ENCODE measurements at places on chromosomes 11 and 22.

- DNase-seq: no peak
Measured at GRCh38 chr11:96027021-96027420, 103.1 kb upstream of the MTMR2 start.

- no peak for DNase-seq
Measured at GRCh38 chr11:32571039-32571438, 12.6 kb upstream of the EIF3M start.

DNA sequence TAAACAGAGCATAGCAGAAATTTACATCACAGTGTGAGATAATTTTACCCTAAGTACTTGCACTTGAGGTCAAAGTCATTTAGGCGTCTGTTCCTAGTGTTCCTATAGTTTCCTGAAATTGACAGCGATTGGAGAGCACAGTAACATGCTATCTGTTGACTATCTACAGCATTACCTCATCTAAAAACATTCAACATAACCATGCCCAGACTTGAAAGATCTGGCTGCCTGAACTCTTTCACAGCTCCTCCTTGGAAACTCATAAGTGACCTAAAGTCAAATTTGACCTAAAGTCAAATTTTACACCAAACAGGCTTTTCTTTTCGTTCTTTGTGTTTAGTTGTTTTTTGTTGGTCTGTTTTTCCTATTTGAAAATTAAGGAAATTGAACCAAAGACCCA lies 233.8 kb upstream of the UBASH3B start:
- no peak for DNase-seq

GRCh38 chr11:21582791-21583190 lies 610.1 kb upstream of the ANO5 start:
- peak; percentile 60 for DNase-seq

All from SK-MEL-5 (cell line).